ENCODE measurements at places on chromosomes 13 and 19.

- no peak for DNase-seq
Observed at GRCh38 chr19:16136185-16136999, 7.1 kb upstream of the HSH2D start.

GRCh38 chr19:50794074-50794875 lies 4.1 kb downstream of the ACP4 start:
- DNase-seq = no peak

DNA sequence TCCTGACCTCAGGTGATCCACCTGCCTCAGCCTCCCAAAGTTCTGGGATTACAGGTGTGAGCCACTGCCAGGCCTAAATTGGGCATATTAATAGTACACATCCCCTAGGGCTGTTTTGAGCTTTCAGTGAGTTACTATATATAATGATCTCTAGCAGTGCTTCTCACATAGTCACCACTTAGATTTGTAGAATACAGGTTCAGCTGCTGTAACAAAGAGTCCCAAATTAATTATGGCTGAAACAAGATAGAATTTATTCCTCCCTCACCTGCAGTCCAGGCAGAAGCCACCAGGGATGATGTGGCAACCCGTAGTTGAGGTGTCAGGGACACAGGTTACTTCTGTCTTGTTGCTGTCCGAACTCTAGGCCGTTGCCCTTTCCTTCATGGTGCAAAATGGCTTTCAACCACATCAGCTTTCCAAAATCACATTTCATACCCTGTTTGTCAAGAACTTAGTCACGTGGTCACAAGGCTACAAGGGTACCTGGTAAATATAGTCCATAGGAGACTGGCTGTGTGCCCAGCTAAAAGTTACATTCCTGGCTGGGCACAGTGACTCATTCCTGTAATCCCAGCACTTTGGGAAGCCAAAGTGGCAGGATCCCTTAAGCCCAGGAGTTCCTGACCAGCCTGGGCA lies 2.9 kb downstream of the PROSER3 start:
- DNase-seq = no peak

DNA sequence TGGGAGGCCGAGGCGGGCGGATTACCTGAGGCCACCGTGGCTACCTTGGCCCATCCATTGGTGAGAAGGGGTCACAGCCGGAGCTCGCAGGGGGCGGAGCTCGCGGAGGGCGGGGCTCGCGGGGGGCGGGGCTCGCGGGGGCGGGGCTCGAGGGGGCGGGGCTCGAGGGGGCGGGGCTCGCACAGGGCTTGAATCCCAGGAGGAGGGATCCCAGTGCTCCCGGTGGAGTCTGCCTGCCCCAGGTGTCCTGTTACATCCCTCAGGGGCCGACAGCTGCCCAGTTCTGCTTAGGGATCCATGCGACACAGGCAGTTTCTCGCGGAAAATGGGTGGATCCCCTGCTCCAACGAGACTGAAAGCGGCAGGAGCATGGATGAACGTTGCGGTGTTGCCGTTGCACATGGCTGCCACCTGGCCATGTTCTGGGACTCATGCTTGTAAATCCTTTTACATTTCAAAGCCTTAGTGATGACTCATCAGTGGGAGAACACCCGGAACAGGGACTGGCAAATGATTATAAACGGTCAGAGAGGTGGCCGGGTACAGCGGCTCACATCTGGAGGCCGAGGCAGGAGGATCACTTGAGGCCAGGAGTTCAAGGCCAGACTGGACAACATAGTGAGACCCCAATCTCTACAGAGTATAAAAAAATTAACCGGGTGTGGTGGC lies 25.1 kb downstream of the TMPRSS9 start:
- DNase-seq = peak; percentile 91

DNA sequence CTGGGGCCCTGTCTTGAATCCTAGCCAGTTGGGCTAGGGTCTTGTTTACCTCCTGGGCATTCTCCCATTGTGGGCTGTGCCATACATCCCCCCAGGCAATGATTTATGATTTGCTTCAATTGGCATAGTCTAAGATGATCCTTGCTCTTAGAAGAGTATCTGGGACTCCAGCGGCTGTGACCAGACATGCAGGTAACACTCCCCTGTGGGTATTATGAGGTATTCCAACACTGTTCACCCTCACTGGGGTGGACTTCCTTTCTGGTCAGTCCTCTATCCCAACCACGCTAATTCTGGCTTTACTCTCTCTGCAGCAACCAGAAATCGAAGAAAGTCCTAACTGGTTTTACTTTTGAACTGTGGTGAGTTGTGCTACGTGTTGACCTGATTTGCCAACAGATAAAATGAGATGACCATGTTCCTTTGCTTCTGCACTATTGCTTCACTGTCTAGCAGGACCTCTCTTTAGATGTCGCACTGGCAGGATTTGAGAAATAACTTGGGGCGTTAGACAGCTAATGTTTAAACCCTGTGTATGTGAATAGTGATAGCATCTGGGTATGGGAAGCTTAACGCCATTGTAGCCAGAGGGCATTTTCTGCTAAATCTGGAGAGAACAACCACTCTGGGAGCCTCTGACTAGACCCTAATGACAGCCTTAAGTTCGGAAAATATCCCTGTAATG lies 6.7 kb upstream of the LRCH1 start:
- no peak for DNase-seq

- DNase-seq = no peak
Observed at GRCh38 chr19:18500799-18501198, 21.1 kb downstream of the ELL start.

GRCh38 chr13:110261166-110262081 lies 45.5 kb downstream of the COL4A1 start:
- no peak for DNase-seq

DNA sequence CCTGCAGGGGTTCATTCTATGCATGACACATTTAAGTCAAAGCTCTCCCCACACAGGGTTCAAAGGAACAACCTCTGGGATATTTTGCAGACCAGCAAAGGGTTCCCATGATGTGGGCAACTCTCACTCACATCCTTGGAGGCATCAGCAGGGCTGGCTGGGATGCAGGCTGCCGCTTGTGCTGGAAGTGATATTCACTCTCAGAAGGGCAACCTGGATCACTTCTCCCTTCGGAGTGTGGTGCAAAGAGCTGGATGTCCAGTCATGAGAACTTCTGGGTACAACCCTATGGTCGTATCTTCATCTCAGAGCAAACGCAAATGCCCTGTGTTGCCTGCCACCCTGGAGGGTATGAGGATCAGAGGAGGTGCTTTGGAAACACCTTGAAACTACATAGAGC lies 98.6 kb downstream of the ZDHHC20 start:
- DNase-seq = no peak

Measured in AG10803 (cell line).